ENCODE measurements at places on chromosomes 4 and X.

DNA sequence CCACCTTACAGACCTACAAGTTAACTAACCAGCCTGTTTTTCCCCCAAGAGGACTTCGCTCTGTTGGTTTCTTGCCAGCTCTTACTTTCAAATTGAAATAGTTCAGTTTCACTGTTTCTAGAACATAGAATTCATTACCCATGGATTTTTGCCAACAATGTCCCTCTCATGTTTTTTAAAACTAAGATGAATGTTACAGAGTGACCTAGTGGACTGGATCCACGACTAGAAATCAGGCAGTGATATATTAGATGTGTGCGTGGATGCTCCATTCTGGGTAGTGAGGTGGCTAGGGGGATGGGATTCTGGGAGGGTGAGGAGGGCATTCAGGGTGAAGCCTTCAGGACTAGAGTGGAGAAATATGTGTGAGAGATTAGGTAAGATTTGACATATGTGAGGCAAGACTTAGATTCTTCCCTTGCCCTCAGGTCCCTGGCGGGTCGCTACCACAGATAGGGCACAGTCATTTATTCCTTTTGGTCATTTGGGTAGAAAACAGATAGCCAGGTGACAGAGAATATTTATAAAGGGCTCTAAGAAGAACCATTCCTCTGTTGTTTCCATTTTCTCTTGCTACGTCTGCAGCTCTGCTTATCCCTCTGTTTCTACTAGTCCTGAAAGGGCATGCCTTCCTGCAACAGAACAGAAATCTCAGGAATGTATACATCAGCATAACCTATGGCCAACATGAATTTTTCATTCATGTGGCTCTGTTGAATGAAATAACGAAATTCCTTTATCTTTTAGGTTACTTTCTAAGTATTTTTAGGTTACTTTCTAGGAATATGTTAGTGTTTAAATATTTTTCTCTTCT lies 15.4 kb upstream of the JADE1 start:
- DNase-seq = no peak

DNA sequence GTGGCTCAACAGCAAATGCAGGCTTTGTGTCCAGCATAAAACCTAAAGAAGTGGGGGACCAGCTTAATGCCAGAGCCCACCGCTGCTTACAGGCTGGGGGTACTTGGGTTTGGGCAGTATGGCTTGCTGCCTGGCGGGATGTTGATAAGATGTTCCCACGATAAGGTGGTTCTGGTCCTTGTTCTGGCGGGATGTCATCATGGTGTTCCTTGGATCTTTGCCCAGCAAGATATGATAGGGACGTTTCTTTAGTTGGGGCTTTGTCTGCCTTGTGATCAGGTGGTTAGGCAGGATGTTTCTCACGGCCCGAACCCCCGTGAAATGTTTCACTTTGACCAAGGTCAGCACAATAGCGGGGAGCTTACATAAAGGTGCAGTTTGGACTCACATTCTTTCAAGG lies 35.3 kb downstream of the PNPLA4 start:
- no peak for DNase-seq

DNA sequence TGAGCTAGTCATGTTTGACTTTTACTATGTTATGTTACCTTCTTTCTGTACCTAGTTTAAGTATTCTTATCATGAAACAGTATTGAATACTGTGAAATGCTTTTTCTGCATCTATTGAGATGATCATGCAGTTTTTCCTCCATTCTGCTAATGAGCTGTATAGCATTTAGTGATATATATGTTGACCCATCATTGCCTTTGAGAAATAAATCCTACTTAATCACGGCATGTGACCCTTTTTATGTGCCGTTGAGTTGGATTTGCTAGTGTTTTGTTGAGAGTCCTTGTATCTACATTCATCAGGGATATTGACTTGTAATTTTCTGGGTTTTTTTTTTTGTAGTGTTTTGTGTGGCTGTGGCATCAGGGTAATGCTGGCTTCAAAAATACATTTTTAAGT lies 537.7 kb upstream of the AADAT start:
- no peak for DNase-seq

- DNase-seq = no peak
Measured at GRCh38 chr4:124210746-124211145, 501.8 kb downstream of the ANKRD50 start.
